NCI-H187 treated with DMSO at 0.1 percent for 48 hours (cell line): ENCODE measurements at places on chromosomes 5 and 9.

GRCh38 chr5:5805916-5806315 lies 383.4 kb downstream of the ICE1 start:
- DNase-seq, result no peak

- DNase-seq, result no peak
These were observed 93.6 kb downstream of the ROR2 start for GRCh38 chr9:91856419-91856818.

- no peak for DNase-seq
These were observed 5.1 kb upstream of the SMIM15 start for GRCh38 chr5:61167382-61167781.

GRCh38 chr9:34628656-34629490 lies at the start of gene ARID3C:
TSS of gene ARID3C (minus strand) at chr9:34629066. CDS start at chr9:34628014, 1,052 bp downstream.
- no peak for DNase-seq

- no peak for DNase-seq
These were observed 121.3 kb downstream of the LIFR start for GRCh38 chr5:38434966-38435705.

DNA sequence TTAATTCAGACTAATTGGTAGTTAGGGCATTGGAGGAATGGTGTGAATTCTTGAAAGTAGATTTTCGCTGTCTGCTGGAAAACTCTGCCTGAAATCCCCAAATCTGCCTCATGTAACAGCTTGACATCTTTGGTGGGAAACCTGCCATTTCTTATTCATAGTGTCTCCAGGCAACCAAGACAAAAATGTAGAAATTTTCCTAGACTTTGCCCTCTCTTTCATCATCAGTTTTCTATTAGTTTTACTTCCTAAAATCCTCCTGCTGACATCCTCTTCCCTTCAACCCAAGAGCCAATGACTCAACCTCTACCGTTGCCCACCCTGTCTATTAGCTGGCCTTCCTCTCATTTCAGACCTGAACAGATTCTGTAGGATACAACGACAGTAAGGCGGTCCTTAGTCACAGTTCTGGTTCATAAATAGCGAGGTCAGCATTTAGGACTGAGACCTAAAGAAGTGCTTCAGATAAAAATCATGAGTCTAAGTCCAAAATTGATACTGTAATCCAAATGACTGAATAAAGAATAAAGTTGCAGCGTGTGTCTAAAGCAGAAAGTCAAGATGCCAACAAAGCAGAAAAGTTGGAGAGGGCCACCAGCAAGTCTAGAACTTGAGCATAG lies 133.9 kb downstream of the MUSK start:
- DNase-seq, result no peak

DNA sequence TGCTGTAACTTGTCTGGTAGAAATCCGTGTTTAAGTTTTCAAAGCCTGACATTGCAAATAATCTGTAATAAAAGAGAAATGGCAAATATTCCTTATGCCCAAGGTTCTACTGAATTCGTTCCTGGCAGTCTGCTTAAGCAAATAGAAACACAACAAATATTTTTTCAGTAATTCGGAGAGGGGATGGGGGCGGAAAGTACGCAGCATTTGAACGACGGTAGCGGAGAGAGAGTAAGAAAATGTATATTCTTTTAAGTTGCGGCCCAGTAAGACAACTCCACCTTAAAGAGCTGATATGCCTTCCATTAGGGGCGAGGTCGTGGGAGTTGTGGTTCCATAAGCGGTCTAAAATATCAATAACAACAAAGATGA lies 569 bp downstream of the YIPF5 start:
- no peak for DNase-seq

DNA sequence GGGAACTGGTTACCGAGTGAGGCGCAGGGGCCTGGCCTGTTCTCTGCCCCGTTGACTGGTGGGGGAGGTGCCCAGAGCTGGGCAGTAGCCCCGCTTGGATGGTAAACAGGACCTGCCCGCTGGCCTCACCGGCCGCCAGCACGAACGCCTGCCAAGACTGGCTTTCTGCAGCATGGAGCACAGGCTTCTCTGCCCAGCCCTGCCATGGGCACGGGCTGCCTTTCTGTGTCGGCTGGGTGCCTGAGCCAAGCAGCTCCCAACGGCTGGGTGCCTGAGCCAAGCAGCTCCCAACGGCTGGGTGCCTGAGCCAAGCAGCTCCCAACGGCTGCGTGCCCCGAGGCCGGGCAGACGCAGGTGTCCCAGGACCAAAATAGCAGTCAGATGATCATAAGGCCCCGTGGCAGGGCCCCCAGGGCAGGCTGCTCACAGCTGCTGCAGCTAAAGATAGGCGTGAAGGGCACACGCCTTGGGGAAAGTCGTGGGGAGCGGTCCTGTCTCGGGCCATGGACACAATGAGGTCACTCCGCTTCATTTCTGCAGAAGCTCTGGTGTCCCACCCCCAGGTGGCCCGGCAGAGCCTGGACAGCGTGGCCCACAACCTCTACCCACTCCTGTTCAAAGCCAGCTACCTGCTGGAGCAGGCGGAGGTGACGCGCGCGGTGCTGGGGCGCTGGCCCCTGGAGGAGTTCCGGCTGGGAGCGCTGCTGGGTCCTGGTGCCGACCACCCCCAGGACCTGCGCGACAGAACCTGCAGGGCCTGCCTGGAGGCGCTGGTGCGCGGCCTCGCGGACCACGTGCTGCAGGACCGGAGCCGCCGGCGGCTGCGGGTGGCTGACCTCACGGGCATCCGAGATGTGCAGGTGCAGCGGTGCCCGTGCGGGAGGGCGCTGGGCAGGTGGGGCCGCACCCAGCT lies at the start of gene LRRC14B:
TSS of gene LRRC14B (plus strand) at position 460 of the 913 bp plus-strand sequence. CDS start at position 504, 44 bp downstream.
- DNase-seq, result no peak

- DNase-seq, result no peak
These were observed 115.6 kb upstream of the ADAMTSL1 start for GRCh38 chr9:18358325-18358724.

GRCh38 chr5:154477382-154478223 lies 424 bp downstream of the HAND1 start:
- DNase-seq, result no peak

DNA sequence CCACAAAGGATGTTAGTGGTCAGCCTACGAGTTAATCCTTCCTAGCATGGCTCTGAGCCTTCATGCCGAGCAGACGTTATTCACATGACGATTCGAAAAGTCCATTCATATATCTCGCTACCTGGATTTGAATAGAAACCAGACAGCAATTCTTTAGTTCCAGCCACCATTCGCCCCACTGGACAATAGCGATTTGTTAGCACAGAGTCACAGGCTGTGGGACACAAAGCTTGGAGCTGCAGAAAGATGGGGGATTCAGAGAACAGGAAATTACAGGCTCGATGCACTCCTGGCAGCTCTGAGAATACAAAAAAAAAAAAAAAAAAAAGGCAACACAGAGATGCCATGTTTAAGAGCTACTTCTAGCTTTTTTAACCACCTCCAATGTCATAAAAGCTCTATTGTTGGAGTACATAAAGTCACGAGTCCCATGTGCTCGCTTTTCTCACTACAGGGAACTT lies 110.7 kb downstream of the NR6A1 start:
- DNase-seq, result no peak

DNA sequence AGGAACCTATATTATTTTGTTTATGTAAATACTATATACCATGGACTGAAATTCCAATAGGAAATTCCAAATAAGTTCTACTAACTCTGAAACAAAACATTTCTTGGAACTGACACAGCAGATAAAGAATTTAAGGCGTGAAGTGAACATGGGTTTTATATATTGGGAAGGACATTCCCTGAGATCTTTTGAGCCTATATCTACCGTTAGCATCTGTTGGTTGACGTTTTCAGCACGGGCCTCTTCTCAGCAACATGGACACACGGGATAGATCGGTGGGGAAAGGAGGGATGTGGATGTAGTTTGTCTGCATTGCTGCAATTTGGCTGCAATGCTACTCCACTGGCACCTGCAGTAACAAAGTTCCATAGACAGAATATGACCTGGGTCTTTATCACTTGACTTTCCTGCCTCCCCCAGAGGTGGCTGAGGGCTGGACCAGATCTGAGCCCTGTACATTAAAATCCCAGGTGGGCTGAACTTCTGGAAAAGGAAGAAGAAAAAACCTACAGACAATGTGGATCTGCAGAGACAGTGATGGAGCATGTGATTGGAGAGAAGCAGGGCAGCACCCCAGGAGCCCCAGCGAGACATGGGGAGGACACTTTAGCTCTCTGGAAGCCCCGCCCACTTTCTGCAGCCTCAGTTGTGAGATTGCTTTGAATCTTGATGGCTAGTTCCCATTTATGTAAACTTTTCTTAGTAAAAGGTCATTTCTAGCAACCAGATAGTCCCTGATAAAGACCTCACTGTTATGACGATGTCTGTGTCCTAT lies 91.2 kb upstream of the CPEB4 start:
- no peak for DNase-seq

GRCh38 chr9:30925635-30926034 lies 1458.8 kb upstream of the ACO1 start:
- no peak for DNase-seq

DNA sequence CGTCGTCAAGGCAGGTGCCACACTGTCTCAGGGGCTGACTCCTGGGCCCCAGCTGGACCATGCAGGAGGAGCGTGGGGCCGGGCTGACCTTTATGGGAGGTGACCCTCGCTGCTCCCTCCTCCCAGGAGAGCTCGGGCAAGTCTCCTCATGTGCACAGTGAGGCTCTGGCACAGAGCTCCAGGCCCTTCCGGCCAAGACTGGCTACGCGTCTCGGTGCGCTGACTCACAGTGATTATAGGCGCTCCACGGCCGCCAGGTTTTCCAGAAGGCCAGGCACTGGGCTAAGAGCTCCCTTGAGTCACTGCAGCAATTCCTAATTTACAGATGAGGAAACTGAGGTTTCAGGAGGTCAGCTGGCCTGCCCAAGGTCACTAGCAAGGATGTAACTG lies 47.4 kb downstream of the VAV2 start:
- no peak for DNase-seq

GRCh38 chr9:116789081-116789480 lies 102.0 kb downstream of the TRIM32 start:
- DNase-seq, result no peak

GRCh38 chr5:111392181-111392580 lies 120.2 kb downstream of the STARD4 start:
- DNase-seq, result no peak
